ENCODE measurements at places on chromosomes 6 and 20. TPM values are rescaled to one million over a fixed set of nuclear protein-coding genes. Genes with fewer than 3 reads are reported as not detected.

DNA sequence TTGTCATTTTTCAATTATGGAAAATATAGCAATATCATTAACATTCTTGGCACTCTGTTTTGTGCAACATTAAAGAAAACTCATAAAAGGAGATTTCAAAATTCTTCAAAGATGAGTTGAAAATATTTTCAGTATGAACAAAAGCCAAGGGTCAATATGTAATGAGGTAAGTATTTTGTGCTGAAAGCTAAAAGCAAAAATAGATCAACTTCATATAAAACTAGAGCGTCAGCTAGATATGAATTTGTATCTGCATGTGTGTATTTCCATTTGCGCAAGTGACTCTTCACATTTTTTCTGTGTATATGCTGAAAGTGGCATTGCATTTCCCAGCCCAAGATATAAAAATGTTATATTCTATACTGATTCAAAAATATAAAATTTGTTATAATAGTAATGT is 492.1 kb upstream of the EYS start:
- no peak for DNase-seq

DNA sequence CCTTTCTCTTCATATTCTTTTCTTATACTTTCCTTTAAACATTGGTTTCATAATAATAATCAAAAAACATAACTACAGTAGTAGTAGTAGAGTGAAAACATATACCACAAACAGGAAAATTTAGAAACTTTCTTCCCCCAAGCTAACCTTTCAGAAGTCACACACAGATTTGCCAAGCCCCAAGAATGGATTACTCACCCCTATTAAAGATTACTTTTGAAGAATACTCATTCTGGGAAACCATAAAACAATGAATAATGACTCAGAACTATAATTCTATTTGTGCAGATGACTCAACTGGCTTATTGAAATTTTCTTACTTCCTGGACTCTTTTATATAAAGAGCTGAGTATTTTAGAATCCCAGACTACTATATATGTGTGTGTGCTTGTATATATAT is 119.4 kb upstream of the GJE1 start:
- DNase-seq: no peak

BPIFB1 gene
- total RNA-seq: not detected

- DNase-seq: peak; percentile 90
These were observed 7.9 kb downstream of the CALHM4 start for GRCh38 chr6:116561377-116562018.

MUCL3 gene
- total RNA-seq: not detected

- no peak for DNase-seq
These were observed 77.7 kb downstream of the CHD6 start for GRCh38 chr20:41540459-41540858.

CAP2 gene
- total RNA-seq: 127 TPM

DDO gene
- 9.2 TPM for total RNA-seq

- DNase-seq: no peak
These were observed 121.5 kb downstream of the UST start for GRCh38 chr6:148868314-148868713.

- no peak for DNase-seq
These were observed 200.0 kb downstream of the LY86 start for GRCh38 chr6:6788394-6789032.

TXLNB gene
- total RNA-seq: 94.1 TPM

OXT gene
- not detected for total RNA-seq

- DNase-seq: no peak
These were observed 10.6 kb downstream of the BFSP1 start for GRCh38 chr20:17520583-17520982.

DNA sequence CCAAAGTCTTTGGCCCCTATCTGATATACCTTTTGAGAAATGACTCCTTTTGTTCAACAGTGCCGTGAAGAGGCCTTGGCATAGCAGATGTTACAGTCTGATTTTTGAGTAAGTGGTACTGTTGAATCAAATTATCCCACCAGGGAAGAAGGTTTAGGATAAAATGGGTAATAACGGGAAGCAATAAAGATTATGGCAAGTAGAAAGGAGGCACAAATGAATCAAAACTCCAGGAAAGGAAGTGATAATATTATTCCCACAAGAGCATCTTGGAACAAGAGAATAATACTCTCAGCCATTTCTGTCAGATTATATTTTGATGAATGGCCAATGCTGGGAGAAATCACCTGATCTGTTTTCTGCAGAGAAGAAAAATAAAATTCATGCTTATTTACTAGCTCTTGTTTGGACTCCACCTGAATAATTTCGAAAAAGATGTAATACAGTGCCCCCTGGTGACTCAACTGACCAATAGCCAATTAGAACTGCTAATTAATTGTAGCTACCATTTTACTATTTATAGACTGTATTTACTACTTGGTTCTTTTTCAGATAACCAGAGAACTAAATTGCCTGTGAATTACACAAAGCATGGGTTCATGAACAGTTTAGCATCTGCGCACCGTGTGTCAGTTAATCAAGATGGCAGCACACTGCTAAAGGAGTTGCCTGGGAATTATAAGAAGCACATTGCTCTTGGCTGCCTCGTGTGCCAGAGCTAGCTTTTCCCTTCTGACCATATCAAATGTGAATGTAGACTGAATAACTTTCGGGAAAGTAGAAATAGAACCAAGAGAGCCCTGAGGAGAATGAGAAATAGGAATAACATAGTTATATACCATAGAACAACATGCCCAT is 78.5 kb upstream of the TRDN start:
- no peak for DNase-seq

- no peak for DNase-seq
These were observed 6.8 kb upstream of the RBL1 start for GRCh38 chr20:37102571-37102970.

DNA sequence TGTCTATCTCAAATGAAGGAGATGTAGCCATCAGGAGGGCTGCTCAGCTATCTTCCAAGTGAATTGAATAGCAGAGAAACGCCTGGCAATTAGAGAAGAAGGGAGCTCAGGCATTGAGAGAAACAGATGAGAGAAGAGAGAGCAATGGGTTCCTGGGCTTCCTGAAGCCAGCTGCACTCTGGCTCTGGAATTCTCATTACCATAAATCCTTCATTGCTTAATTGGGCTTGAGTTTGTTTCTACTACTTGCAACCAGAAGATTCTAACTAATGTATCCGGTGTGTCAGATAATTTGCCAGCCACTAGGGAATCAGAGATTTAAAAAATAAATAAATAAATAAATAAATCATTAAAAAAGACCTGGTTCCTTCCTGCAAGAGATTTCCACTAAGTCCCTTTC is 25.0 kb upstream of the CDKAL1 start:
- no peak for DNase-seq

DNA sequence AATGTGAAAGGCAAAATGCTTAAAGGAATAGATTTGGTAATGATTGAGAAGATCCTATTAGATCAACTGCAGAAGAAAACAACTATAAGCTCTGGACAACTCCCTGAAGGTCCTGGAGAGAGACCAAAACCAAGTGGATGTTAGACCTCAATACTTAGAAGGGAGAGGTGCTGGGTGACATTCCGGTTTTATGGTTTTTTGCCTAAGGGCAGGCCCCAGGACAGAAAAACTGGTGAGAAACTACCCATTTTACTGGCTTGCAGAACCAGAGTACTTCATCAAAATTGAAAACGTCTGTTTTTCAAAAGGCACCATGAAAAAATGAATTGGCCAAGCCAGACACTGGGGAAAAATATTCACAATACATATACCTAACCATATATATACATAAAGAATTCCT is 26.3 kb downstream of the SAMHD1 start:
- no peak for DNase-seq

- DNase-seq: no peak
These were observed 286.0 kb downstream of the ADGB start for GRCh38 chr6:146884728-146885127.

SIRPB1 gene
- total RNA-seq: 7.2 TPM

DNA sequence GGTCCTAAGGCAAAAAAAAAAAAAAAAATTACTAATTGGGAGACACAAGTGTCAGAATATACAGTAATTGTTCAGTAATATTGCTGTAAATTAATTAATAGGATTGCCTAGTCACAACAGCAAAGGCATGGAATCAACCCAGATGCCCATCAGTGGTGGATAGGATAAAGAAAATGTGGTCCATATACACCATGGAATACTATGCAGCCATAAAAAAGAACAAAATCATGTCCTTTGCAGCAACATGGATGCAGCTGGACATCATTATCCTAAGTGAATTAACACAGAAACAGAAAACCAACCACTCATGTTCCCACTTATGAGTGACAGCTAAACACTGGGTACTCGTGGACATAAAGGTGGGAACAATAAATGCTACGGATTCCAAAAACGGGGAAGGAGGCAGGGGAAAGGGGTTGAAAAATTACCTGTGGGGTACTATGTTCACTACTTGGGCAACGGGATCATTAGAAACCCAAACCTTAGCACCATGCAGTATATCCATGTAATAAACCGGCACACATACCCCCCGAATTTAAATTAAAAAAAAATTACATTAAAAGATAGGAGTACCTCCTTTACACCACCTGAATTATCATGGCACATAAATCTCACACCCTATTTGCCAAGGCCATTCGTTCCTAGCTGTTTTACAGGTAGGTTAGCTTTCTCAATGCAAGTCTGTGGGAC is 689 bp upstream of the PFDN4 start:
- DNase-seq: no peak

DNA sequence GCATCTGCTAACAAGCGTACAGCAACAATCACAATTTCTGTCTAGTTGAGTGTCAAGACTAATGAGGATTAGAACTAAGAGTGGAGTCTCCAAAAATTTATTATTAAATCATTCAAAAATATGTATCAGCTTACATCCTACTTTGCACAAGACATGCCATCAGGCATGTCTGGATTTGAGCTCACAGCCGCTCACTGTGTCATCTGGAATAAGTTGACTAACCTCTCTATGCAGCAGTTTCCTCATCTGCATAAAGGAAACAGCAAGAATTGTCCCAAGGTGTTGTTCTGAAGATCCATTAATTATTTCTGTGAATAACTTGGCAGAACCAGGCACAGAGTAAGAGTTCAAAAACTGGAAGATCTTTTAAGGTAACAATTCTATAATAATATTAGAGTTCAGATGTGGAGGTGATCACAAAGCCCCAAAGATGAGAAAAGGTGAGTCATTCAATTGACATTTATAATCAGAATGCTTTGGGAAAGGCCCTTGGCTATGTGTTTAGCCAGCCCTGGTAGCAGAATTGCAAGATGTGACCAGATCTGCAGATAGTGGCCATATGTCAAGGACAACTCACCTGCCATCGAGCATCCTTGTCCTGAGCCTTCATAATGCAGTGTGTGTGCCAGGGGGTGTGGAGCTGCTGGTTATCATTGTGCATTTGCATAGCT is 264.0 kb downstream of the FOXA2 start:
- DNase-seq: no peak

DNA sequence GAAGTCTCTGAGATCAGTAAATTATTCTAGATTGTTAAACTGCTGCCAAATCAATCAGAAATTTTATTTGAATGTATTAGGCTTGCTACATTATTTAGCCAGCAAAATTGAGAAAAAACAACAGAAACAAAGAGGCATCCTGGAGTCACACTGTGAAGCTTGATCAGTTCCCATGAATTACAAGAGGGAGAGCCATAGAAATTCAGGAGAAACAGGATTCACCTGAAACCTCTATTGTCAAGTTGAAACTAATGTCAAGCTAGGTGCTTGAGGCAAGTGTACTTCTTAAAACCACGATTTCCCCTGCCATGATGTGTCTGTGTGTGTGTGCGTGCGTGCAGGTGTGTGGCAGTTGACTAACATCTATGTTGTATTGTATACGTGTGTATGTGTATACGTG is 439.1 kb upstream of the NOX3 start:
- no peak for DNase-seq

TNFRSF6B gene
- 0.23 TPM for total RNA-seq

LY86 gene
- 2.3 TPM for total RNA-seq

- no peak for DNase-seq
These were observed 25.6 kb downstream of the HLA-G start for GRCh38 chr6:29853245-29853644.

TREML2 gene
- total RNA-seq: 0.15 TPM
